Iris pigment epithelial cell (primary cell): ENCODE measurements at places on chromosomes 7 and 10.

DNA sequence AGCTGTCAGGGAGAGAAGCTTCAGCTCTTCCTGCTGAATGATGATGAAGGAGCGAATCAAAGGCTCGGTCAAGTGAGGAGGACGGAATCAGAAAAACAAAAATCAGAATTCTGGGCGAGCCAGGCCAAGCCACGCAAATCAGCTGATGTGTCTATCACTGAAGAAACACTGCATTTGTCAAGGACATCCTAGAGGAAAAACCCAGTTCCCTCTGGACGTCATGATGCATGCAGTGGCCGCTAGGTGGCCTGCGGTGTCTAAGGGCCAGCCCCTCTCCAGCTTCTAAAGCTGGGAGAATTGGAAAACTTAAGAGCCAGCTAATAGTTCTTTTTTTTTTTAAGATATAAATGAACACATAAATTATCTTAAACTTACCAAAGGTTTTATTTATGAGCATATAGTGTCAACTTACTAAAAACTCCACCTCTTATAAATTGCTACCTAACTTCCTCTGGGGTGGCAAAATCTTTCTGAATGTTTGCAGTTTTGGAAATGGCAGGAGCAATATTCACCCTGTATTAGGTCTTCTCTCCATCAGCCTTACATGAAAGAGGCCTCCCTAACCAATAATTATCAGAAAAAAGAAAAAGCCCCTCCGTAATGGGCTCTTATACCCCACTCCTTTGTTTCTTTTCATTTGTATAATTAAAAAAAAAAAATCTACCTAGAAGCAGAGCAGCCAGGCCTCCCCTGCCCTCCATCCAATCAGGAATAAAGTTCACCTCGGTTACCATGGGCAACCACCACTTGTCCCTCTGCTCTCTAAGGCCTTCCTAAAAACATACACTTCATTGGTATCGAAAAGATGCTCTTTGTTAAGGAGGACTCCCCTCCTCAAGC lies 186.8 kb downstream of the USP6NL start:
- DNase-seq: peak; percentile 70

DNA sequence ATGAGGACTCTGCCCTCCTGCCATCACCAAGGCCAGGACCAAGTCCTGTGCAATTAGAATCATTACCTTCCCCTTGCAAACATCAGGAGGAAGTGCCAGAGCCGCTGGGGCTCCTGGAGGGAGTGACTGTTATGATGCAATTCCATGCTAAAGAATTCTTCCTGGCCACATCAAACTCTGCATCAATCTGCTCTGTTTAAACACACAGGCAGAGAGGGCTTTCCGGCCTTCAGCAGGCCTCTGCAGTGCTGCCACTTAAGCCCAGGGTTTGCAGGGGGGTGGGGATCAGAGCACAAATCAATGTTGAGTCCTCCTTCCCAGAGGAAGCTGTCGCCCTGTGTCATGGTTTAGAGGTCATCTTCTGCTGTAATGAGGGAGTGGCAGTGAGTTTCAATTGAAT lies 58.1 kb downstream of the CTBP2 start:
- DNase-seq: peak; percentile 86

DNA sequence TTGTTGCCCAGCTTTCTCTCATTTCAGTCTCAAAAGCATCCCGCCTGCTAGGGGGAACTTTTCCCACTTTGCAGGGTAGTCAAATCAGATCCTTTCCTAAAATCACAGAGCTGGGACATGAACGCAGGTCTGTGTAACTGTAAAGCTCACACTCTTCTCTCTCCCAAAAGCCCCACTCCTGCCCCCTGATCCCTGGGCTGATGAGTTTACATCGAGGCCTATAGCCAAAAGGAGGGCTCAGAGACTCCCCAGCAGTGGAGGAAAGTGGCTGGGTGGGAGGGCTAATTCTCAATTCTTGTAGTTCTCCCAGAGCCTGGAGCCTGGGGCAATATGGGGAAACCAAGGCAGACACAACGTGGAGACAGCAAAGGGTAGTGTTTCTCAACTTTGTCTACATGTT lies 6.5 kb upstream of the MTPAP start:
- DNase-seq: no peak

- peak; percentile 77 for DNase-seq
These were observed 52.4 kb downstream of the CALD1 start for GRCh38 chr7:134831862-134832261.

DNA sequence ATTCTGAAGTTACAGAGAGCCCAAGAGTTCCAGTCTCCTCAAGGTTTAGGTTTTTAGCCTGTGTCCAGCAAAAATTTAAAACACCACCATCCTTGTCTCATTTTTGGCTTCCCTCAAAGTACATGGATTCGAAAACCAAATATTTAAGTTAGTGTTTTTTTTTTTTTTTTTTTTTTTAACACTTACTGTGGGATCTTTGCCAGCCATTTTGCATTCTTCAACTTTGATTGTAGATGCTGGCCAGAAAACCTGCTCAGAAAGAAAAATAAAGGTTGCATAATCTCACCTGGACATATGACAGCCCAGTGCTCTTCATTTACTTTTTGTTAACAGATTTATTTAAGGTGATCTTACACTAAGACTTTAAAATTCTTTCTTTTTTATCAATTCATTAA lies 91.6 kb downstream of the SEMA3C start:
- DNase-seq: peak; percentile 52

DNA sequence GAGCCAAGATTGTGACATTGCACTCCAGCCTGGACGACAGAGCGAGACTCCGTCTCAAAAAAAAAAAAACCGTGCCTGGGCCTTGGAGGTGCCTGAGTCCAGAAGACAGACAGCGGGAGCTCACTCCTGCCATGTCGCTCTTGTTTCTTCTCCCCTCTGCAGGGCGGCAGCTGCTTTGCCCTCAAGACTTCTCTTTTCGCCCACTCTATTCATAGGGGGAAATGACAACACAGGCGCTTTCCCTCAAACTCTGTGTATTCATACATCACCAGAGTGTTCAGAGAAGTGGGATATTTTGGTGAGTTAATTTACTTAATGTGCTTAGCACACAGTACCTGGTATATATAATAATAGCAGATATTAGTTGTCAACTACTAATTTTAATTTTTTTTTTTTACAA lies 44.5 kb downstream of the FOXK1 start:
- no peak for DNase-seq

DNA sequence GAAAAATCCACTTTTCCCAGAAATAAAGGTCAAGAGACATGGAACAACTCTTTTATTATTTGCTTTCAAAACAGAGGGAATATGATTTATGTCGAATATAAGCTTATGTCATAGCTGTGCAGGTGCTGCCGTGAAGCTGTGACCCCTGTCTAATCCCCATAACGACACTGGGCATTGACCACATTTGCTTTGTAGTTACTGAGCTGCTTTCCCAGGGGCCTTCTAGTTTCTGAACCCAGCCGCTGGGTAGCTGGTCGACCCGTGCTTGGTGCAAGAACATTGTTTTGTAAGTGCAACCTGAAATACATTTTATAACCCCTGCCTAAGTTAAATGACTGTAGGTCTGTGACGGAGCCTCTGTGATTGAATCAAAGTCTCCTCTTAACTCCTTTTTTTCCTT lies 144.9 kb upstream of the HDAC9 start:
- DNase-seq: no peak

DNA sequence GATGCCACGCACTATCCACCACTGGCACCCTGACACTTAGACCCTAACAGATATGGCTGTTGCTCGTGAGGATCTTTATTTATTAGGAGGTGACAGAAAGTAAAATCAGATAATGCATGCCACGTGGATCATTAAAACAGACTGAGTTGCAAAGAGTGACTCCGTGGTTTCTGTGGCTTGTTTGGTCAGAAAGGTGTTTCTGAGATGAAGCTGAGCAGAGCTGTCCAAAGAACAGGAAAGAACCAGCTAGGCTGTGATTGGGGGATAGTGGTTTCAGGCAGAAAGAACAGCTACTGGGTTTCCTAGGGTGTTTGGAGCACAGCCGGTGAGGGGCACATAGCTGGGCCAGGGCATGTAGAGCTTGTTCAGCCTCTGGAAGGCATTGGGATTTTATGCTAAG lies 34.4 kb downstream of the CSGALNACT2 start:
- DNase-seq: no peak

- no peak for DNase-seq
These were observed 196.0 kb upstream of the FZD1 start for GRCh38 chr7:91068136-91068795.

DNA sequence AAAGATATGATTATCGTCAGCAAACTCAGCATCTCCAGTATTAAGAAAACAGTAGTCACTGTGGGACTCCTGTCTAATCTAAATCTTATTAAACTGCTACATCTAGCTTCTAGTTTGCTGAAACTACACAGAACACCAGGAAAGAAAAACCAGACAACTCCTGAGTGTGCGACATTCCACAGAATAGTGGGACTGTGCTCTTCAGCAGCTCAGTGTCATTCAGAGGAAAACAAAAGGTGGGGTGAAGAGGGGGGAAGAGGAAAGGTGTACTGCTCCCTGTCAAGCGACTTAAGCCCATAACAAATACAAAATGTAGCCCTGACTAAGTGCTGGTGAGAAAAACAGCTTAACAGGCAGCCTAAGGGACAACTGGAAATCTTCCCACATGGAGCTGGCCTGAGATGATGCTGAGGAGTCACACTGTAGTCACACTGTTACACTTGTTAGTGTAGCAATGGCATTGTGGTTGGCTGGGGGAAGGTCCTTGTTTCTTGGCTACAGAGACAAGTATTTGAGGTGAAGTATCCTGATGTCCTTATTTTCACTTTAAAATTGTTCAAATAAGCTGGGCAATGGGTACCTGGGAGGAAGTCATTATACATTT lies 135.5 kb downstream of the USP6NL start:
- DNase-seq: no peak

- DNase-seq: peak; percentile 56
These were observed 71.3 kb upstream of the TES start for GRCh38 chr7:116139007-116139406.

DNA sequence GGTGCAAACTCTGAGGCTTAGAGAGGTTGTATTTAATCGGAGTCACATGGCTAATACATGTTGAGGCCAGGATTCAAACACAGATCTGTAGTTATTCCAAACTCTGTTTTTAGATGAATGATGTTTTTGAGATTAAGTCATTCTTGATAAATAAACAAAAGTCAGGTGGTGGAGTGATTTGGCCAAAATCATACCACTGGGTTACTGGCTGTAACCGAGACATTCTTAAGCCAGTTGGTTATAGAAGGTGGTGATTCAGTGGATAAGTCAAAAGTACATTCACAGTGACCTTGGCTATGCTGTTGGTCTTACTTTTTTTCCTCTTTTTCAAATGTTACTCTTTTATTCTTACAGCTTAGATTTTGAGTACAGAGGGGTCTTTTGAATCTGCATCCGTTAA lies 361.4 kb downstream of the KIF20B start:
- peak; percentile 71 for DNase-seq

GRCh38 chr10:132574783-132575319 lies 37.3 kb downstream of the INPP5A start:
- DNase-seq: peak; percentile 43

DNA sequence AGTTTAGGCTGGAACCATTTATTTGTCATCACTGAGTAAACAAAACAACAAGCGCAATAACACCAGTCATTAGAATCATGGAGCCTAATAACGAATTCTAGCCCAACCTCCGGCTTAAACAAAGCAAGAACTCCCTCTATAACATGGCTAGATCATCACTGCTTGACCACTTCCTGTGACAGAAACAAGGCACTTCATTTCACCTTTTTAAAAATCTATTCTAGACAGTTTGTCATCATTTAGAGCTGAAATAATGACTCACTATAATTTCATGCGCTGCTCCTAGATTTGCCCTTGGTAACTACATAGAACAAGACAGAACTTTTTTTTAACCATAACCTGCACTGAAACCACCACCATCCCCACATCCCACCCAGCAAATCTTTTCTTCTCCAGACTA lies 81.3 kb downstream of the OSBPL3 start:
- DNase-seq: peak; percentile 79

DNA sequence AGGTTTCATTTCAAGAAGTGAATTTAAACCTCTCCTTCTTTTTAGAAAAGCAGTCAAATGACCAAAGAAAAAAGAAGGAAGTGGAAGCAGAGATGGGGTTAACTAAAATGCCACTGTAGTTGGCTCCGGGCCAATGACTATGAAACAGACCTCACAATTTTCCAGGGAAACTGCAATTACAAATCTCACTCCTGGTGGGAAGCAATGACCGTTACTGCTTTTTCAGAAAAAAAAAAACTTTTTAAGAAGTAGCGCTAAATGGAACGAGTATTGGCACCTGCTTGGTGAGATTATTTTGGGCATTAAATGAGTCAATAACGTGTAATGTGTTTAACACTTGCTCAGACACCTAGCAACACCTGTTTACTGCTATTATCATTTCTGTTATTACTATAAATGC lies 1.2 kb downstream of the SFRP4 start:
- DNase-seq: no peak
